ENCODE measurements at places on chromosomes 16 and 17. TPM values are rescaled to one million over a fixed set of nuclear protein-coding genes. Genes with fewer than 3 reads are reported as not detected.
A peak's percentile ranks its signal among the peaks of the same experiment; 100 is the strongest.

DNA sequence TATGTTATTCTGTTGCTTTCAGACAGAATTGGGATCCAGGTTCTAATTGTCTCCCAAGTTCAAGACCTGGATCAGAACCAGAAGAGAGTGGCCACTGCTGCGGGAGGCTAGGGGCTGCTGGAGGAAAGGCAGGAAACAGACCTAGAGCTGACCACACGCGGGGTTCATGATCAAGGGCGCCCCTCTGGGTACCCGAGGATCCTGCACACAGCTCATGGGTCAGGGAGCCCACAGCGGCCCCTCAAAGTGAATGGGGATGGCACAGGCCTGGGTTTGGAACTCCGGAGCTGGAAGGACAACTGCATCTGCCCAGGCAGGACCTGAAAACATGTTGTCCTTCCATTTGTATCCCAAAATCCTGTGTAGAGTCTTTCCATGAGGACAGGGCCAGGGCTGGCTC, 107.0 kb downstream of the RMI2 start:
- DNase-seq = no peak

- no peak for DNase-seq
Measured at GRCh38 chr17:33701910-33702309, 408.8 kb upstream of the ASIC2 start.

GRCh38 chr16:66851166-66851964, 7.2 kb downstream of the CA7 start:
- no peak for DNase-seq

- DNase-seq = no peak
Measured at GRCh38 chr16:88132836-88133506, 181.7 kb downstream of the BANP start.

DNA sequence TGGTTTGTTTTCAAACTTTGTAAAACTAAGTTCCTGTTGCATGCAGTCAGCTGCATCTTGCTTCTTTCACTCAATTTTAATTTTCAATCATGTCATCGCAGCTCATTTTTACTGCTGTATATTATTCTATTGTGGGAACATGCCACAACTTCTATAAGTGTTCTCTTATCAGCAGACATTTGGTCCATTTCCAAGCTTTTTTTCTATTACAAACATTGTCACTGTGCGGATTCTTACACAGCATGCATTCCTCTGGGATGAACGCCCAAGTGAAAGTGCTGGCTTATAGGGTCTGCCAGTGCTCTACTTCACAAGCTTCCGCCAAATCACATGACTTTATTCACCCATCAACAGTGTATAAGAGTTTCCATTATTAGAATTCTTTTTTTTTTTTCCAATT, 22.7 kb downstream of the GINS3 start:
- no peak for DNase-seq

DNA sequence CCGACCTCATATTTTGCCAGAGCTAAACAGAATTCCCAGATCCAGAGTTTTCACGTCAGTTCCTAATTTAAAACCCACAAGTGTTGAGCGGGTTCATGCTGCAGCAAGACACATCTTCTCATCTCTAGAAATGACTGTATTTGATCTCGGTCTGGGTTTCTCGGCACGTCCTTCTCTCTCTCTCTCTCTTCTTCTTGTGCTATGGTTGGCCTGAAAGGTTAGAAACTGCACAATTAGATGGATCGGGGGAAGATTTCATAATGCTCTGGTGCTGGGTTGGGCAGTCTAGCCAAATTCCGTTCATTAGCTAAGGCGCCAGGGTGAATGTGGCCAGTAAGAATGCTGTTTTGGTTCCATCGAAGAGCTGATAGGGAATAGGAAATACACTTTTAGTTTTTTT, 158.9 kb upstream of the NOG start:
- DNase-seq = no peak

DNA sequence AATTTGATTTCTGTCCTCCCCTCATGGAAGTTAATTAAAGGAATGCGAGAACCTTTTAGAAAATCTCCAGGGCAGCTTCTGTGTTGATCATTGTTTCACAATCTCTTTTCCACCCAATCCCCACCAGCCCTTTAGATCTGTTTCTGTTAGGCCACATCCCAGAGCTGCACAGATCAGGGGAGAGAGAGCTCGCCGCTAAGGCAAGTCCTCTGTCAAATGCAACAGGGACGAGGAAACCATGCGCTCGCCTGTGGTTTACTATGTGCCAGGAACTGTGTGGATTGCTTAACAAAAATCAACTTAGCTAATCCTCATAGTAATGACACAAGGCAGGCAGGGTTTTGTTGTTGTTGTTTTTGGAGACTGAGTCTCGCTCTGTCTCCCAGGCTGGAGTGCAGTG, 115.4 kb downstream of the SALL1 start:
- DNase-seq = no peak

- DNase-seq = no peak
Measured at GRCh38 chr17:68600067-68600930, 868 bp downstream of the FAM20A start.

- DNase-seq = no peak
Measured at GRCh38 chr16:3745751-3746355, 28.5 kb upstream of the TRAP1 start.

- DNase-seq = no peak
Measured at GRCh38 chr16:86877835-86878234, 299.5 kb downstream of the FOXL1 start.

- no peak for DNase-seq
Measured at GRCh38 chr16:81427219-81427618, 17.4 kb upstream of the CMIP start.

DNA sequence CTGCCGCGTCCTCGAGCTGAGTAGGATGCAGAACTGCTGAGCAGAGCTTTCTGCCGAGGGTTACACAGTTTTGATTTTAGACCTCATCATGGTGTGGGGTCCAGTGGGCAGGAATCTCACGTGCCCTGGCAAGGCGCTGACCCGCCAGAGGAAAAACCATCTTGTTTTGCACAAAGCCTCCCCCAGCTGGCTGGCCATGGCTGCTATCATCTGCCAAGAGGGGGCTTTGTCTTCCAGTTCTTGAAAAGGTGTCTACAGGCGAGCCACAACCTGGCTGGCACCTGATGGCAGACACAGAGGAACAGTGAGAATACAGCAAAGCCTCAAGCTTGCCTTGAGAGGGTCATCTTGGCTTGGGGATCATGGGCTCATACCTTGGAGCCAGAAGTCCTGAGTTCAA, 118.3 kb downstream of the CMIP start:
- DNase-seq = no peak

GRCh38 chr16:82061861-82062525, 26.9 kb downstream of the HSD17B2 start:
- peak; percentile 40 for DNase-seq

The EPN2 gene
- total RNA-seq = 10.0 TPM

The MATCAP1 gene
- 4.5 TPM for total RNA-seq

The WDR81 gene
- 10.1 TPM for total RNA-seq

The PRSS8 gene
- 0.04 TPM for total RNA-seq
